Peyer's patch (tissue), 4 donors: ENCODE measurements at places on chromosomes 6 and 20. TPM values are rescaled to one million over a fixed set of nuclear protein-coding genes. Genes with fewer than 3 reads are reported as not detected.

PLCB1 gene
- total RNA-seq = 10.7 TPM

- no peak for DNase-seq
These were observed 36.9 kb downstream of the RIN2 start for GRCh38 chr20:19794941-19795340.

- DNase-seq = no peak
These were observed 125.0 kb upstream of the MLIP start for GRCh38 chr6:53986165-53986720.

CHRNA4 gene
- not detected for total RNA-seq

DNA sequence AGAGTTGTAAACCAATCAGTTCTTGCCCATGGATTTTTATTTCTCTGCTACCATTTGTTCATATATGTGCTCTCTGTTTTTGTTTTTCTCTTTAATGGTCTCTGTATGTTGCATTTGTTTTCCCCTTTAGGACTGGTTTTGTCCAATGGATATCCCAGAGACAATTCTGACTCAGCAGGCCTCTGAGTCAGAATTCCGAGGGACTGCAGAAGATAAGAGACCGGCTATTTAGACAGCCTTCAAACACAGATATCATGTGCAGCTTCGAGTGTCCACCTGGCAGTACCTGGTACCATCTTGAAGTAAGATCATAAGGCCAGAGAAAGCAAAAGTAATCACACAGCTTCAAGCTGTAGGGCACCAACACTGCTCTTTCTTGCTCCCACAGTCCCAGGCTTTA lies 125.5 kb downstream of the ELOVL4 start:
- no peak for DNase-seq
